ENCODE measurements at places on chromosomes 4 and X.

DNA sequence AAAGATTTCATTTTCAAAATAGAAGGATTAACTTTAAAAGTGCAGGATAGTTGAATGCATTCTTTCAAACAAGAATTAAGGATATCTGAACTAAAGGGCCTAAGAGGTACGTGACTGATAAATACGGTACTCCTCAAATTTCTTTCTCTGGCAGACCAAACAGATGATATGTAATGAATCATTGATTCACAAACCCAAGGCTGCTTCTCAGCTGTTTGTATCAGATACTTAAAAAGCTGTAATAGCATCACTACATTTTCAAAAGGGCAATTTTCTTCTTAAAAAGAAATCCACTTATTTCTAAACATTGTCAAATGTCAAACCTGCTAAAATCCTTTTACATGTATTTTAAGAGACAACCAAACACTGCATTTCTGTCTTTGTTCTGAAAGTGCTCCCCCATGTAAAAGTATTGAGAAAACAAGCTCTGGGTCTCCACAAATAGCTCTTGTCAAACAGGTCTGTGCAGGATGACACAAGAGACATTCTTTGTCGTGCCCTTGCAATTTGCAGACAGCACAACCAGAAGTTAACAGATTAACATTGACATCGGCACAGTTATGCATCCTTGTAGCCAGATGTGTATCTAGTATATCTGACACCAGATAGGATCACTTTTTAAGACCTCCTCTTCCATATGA is 82.0 kb downstream of the MANBA start:
- no peak for DNase-seq

DNA sequence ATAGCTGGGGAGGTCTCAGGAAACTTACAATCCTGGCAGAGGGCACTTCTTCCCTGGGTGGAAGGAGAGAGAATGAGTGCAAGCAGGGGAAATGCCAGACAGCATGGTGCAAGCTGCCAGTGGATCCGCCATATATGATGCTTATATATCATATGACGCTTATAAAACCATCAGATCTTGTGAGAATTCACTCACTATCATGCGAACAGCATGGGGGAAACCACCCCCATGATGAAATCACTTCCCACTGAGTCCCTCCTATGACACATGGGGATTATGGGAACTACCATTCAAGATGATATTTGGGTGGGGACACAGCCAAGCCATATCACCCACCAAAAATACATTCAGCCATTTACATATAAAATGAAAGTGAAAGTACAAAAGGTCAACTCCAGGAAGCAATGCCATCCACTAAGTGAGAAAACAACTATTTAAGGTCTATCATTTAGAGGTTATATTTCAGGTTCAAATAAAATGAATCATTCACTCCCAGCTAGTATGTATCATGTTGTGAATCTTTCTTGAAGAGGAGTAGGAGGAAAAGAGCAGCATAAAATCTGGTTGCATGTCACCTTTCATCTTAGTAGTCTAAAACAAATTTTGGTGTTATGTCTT is 20.3 kb upstream of the DYNLT3 start:
- no peak for DNase-seq

DNA sequence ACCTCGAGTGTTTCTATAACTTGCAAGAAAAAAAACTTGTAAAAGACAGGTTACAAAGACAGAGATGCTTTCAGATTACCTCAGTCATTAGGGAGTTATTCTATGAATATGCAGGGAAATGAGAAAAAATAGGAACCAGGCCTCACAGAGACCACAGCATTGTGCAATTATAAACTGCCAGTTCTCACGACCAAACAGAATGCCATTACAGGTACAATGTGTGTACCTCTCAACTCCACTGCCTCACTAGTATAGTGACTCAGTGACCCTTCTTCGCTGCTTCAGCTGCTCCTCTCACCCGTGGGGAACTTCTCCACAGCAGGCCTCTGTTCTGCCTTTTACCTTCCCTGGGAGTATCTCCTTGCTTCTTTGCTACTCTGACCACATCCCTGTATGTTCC is 2.3 kb upstream of the HTATSF1 start:
- no peak for DNase-seq

DNA sequence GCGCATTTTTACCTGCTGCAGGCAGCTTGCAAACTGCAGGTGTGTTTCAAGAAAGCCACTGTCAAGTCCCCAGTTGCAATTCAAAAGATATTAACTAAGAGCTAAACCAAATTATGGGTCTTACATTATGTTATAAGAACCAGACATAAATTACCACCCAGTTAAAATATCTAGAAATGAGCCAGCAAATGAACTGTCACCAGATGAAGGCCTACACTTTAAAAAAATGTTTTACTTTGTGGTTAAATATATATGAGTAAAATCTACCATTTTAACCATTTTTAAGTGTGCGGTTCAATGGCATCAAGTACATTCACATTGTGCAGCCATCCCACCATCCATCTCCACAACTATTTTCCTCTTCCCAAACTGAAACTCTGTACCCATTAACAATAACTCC is 32.0 kb upstream of the TMEM131L start:
- DNase-seq: no peak

- no peak for DNase-seq
Observed at GRCh38 chr4:154030152-154030551, 241.3 kb upstream of the SFRP2 start.

Data from osteoblast (primary cell).